Caudate nucleus (tissue), 63 donors: ENCODE measurements at places on chromosomes 7 and 10.
A peak's percentile ranks its signal among the peaks of the same experiment; 100 is the strongest.

- DNase-seq = no peak
Measured at GRCh38 chr7:37287131-37287855, 161.4 kb downstream of the ELMO1 start.

DNA sequence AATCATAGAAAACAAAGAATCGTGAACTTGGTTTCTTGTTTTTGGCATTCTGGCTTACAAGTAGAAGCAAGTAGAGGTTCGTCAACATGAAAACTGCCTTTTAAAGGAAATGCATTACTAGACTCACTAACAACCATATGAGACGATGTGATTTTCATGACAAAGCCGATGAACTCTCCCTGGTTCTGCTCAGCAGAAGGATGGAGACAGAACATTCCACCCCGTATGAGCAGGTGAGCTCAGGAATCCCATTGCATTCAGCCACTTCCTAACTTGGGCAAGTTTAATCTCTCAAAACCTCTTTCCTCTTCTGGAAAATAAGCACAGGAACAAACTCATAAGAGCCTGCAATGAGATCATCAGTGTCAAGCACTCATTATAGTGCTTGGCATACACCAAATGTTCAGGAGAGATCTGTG lies 57.4 kb upstream of the SVIL start:
- DNase-seq = no peak

DNA sequence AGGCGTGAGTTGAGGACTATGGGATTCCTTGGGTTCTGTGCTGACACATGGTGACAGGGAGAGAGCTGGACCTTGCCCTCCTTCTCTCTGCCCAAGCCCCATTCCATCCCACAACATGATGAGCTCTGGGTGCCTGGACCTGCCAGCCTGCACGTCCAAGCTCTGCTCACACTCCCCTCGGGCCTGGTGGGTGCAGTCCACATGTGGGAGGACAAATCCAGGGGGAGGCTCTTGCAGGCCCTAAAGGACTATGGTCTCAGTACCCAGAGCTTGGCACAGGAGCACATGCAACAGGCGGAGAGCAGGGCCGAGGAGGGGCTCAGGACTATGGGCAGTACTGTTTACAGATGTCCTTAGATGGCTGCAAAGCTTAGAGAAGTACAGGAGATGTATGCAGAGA lies 91.4 kb downstream of the CLEC2L start:
- DNase-seq = no peak

DNA sequence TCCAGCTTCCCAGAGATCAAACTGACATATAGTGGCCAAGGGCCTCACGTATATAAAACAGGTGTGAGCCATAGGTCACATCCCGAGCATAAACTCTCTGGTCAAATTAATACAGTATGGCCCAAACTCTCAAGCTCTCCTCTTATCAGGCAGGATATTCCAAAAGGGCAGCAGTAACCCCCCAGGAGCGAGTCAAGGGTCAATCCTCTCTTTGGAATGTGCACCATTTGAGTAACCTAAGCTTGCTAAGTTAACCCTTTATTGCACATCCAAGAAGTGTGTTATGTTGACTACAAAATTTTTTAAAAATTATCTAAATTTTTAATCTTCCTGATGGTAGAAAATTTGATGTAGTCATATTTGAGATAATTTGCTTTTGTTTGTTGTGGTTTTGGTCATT lies 4.5 kb upstream of the TRIM24 start:
- DNase-seq = no peak

GRCh38 chr10:70528741-70529362 lies 50.3 kb downstream of the PALD1 start:
- no peak for DNase-seq

- DNase-seq = no peak
Measured at GRCh38 chr7:114939484-114940097, 17.7 kb downstream of the MDFIC start.

- DNase-seq = no peak
Measured at GRCh38 chr10:689452-690371, at the start of gene DIP2C. Gene DIP2C, minus strand, starts transcription at chr10:689668. Its CDS starts 90 bp downstream, at chr10:689578.

DNA sequence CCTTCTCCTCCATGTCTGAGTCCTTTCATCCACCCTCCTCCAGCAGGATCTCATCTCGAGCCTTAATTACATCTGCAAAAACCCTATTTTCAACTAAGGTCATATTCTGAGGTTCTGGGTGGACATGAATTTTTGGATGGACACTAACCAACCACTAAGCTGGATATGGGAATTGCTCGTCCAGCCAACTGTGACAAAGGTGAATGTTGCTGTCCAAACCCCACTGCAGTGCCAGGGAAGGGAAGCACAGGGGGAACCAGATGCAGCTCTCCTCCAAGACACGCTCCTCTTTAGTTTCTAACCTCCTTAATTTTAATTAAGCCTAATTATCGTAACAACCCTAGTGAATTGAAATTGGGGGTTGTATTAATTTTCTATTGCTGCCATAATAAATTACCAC lies 65.1 kb upstream of the EBF3 start:
- DNase-seq = no peak

GRCh38 chr10:117005026-117005526 lies at the start of gene SHTN1:
Gene SHTN1, minus strand, starts transcription at chr10:117005187. Its CDS starts 108 bp downstream, at chr10:117005079.
- DNase-seq = peak; percentile 72
